Upper lobe of left lung (tissue), 6 donors: ENCODE measurements at places on chromosomes 2 and 18. TPM values are rescaled to one million over a fixed set of nuclear protein-coding genes. Genes with fewer than 3 reads are reported as not detected.

DNA sequence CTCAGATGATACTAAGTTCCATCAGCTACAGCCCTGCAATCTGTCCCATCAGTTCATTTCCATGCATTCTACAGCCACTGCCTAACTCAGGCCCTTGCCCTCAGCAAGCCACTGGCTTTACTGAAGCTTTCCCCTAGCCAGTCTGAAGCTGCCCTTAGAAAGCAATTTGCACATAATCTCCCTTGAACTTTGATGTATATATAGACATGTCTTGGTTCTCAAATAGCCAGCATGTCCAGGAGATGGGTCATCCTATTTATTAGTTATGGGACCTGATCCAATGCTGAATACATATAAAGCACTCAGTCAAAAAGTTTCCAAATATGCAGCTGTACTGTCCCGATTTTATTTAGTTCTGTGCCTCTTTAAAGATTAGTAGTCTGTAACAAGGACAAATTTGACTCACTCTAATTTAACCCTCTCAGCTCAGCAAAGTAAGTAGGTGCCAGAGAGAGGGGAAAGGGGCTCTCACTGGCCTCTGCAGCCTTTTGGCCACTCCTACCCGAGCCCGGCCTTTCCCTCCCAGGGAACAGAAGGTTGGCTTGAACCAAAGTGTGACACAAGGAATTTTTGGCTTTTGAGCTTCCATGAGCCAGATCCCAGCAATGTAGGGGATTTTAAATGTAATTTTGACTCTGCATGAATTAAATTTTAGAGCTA, 70.7 kb downstream of the CCDC93 start:
- no peak overlapping the region for H3K4me3 ChIP-seq
- DNase-seq = no peak
- H3K4me1 ChIP-seq = no peaks in the 10 kb centered on the region
- H3K27me3 ChIP-seq = no peaks in the 10 kb centered on the region

The KCNG2 gene
- total RNA-seq = 0.91 TPM

GRCh38 chr2:114631146-114631545, 188.7 kb downstream of the DPP10 start:
- no peak for DNase-seq
- no peaks in the 10 kb centered on the region for H3K4me1 ChIP-seq
- H3K27me3 ChIP-seq = no peaks in the 10 kb centered on the region
- no peaks in the 10 kb centered on the region for H3K36me3 ChIP-seq
- H3K4me3 ChIP-seq = no peak overlapping the region

DNA sequence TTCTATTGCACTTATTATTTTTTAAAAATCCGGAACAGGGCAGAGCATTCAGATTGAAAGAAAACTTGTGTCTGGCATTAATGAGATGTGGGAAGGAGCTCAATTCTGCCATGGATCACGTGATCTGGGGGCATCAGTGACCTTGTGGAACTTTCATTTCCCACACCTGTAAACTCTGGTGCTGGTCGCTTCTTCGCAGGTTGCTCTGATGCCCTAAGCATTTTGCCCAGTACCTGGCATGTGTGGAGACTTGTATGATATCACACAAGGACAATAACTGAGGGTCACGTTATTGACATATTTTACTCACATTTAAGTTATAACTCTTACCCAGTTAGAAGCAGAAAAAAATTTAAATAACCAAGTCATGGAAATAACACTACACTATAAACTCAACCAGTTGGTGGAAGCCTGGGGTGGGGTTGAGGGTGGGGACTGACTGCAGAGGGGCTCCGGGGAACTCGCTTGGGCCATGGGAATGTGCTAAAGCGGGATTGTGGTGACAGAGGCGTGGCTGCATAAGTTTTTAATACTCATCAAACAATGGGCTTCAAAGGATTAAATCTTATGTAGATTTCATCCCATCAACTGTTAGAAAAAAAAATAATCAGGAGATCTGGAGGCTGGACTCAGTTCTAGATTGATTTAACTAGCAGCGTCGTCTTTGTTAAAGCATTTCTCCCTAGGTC, 36.5 kb downstream of the ST3GAL5 start:
- peak overlapping the region; percentile 77 for H3K27ac ChIP-seq
- H3K36me3 ChIP-seq = peaks cover 2% of the 10 kb centered on the region
- H3K4me1 ChIP-seq = no peaks in the 10 kb centered on the region
- no peak for DNase-seq
- no peaks in the 10 kb centered on the region for H3K27me3 ChIP-seq

DNA sequence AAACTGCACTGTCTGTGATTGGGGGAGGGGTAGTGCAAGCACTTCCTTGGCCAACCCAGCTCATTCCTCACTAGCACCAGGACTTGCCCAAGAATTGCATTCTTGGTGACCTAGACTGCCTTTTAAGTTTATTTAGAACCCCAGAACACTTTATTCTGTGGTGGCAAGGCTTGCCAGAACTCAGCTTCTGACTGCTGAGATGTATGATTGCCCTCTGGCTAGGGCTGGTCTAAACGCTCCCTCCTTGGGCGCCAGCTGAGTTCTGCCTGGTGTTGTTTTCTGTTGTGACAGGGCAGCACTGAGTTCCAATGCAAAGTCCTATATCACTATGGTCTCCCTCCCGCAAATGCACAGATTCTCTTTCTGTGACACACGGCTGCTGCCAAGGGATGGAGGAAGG, 247.7 kb downstream of the ZNF385B start:
- no peak for DNase-seq
- H3K27ac ChIP-seq = no peak overlapping the region
- no peaks in the 10 kb centered on the region for H3K27me3 ChIP-seq
- H3K4me1 ChIP-seq = peaks cover 5% of the 10 kb centered on the region
- H3K36me3 ChIP-seq = no peaks in the 10 kb centered on the region
- no peak overlapping the region for H3K4me3 ChIP-seq

GRCh38 chr2:169824373-169825333, at the start of gene METTL5:
TSS of gene METTL5 (minus strand) at chr2:169824905. CDS start at chr2:169824597, 308 bp downstream.
- peak; percentile 97 for DNase-seq

The AGXT gene
- not detected for total RNA-seq

The TUBB8B gene
- not detected for total RNA-seq
